ENCODE measurements at places on chromosomes 5 and 9.

DNA sequence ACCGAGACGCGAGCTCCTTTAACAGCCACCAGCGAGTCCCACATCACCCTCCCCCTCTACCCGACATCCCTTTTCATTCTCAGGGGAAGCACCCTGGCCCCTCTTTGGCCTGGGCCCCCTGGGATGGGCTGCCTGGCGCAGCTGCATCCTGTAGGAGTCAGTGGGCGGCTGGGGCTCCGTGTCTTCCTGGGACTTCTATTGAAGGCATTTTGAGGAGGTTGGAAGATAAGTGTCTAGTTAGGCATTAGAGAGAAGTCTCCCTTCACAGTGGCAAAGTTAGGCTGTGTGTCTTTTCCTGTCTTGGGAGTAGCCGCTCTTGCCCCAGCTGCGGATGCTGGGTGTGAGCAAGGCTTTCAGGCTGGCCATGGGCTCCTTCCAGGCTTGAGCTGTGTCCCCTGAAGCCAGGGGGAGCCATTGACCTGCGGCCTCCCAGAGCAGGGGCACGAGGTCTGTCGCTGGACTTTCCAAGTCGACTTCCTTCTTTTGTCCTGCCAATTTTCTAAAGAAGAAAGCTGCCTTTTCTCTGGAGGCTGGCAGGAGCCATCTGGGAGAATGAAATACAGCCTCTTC, 18.6 kb upstream of the NKD2 start:
- DNase-seq: no peak

DNA sequence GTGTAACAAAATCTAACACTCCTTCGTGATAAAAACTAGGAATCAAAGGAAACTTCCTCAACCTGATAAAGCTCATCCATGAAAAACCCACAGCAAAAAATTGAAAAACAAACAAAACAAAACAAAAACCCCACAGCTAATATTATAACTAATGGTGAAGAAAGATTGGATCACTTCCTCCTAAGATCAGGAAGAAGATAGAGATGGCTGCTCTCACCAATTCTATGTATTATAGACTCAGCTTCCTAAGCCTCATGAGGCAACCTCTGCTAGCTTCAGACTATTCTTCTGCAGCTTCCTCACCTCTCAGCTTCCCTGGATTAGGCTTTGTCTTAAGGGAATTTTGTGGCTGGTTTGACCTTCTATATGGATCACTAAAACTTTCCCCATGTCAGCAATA, 40.1 kb downstream of the PHAX start:
- DNase-seq: no peak

DNA sequence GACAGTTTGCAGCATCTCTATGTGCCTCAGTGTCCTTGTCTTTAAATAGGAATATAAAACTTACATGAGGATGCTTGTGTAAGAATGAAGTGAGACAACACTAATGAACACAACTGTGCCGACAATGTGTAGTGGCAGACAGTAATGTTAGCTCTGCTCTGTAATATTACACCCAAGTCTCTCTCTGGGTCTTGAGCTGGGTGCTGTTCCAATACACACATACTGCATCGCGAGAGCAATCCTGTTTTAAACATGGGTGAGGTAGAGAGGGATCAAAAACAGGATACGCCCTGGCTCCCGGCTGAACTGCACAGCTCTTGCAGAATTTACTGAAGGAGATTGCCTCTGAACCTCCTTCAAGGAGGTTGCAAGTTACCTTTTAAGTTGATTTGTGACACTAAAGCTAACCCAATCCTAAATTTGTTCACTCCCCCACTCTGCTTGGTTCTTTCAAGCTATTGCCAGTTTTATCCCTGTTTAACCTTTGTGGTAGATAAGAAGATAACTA, 155.2 kb upstream of the ISL1 start:
- no peak for DNase-seq

- peak; percentile 66 for DNase-seq
Measured at GRCh38 chr5:32709750-32710549, 1.2 kb upstream of the NPR3 start.

GRCh38 chr9:70054521-70054920, 10.9 kb downstream of the MAMDC2 start:
- DNase-seq: no peak

- no peak for DNase-seq
Measured at GRCh38 chr9:89579741-89580385, 24.9 kb upstream of the GADD45G start.

DNA sequence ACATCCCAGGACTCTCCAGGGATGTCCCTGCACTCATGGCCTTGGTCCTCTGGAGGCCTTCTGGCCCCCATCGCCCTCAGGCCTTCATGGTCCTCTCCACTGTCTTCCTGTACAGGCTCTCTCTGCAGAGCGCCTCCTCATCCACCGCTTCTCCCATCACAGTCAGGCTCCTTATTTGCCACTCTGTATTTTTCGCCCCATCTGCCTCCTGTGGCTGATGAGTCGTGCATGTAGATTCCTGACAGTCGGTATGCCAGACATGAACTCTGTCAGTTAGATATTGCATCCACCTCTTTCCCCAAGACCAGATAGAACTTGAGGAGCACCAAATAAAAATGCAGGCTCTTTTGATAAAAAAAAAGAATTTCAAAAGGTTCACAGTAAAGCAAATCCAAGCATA, 362.8 kb downstream of the IRX1 start:
- DNase-seq: no peak

DNA sequence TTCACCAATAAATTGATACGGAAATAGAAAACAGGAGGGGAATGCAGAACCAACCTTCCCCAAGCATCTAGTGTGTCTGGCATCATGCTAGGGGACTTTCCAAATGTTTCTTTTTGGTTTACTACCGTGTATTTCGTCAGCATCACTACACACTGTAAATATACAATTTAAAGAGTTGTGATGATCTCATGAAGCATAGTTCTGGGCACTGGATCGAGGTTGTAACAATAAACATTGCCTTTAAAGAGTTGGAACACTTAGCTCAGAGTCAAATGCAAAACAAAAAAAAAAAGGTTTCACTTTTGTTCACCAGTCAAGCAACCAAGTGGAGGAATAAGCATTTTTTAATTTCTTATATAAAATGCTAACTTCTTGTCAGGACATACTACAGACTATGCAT, 2.9 kb upstream of the SCAI start:
- DNase-seq: no peak

- no peak for DNase-seq
Measured at GRCh38 chr9:86389628-86390027, 35.4 kb upstream of the TUT7 start.
